ENCODE measurements at places on chromosomes 7 and 10. TPM values are rescaled to one million over a fixed set of nuclear protein-coding genes. Genes with fewer than 3 reads are reported as not detected.
A peak's percentile ranks its signal among the peaks of the same experiment; 100 is the strongest.

Gene ST7
- 16.1 TPM for polyA plus RNA-seq

Gene MYO1G
- 1.1 TPM for polyA plus RNA-seq

GRCh38 chr7:19413443-19413965 is 268.3 kb upstream of the FERD3L start:
- no peak overlapping the region for H3K27ac ChIP-seq
- no peaks in the 10 kb centered on the region for H3K4me1 ChIP-seq
- H3K4me3 ChIP-seq: no peak overlapping the region
- H3K36me3 ChIP-seq: no peaks in the 10 kb centered on the region
- no peak for DNase-seq

GRCh38 chr7:135741905-135742304 is 6.7 kb downstream of the FAM180A start:
- no peaks in the 10 kb centered on the region for H3K27me3 ChIP-seq
- H3K4me1 ChIP-seq: no peaks in the 10 kb centered on the region
- no peak overlapping the region for H3K4me3 ChIP-seq
- H3K36me3 ChIP-seq: no peaks in the 10 kb centered on the region

DNA sequence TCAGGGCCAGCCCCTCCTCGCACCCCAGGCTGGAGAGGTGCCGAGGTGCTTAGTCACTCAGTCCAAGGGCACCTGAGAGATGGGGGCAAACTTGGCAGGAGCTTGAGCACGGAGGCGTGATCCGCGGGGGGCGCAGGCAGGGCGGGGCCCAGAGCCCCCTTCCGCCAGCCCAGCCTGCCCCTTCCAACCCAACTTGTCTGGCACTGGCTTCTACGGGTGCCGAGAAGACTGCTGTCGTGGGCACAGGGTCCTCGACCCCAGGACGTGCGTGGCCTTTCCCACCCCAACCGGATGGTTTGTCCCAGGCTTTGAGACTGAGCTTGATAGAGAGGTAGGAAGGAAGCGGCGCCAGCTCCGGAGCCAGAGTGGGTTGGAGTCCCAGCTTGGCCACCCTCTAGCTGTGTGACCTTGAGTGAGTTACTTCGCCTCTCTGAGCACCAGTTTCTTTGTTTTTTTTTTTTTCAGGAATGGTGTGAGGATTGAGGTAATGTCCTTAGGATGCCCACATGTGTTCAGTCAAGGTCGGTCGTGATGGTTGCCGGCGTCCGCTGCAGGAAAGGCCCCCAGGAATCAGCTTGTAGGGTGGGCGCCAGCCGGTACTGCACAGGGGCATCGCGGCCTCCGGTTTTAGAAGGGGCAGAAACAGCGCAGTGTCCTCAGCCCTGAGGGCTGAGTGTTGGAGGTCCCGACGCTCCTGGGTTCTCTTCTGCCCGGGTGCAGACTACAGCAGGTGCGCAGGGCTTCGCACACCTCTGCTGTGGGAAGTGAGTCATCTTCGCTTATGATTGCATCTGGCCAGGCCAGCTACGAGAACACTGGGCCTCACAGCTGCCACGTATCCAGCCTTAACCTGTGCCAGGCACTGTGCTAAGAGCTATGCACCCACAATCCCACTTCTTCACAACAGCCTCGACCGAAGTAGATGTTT is 28.6 kb upstream of the VAX1 start:
- no peak overlapping the region for H3K4me3 ChIP-seq
- H3K27me3 ChIP-seq: peaks cover 10% of the 10 kb centered on the region
- no peak overlapping the region for H3K27ac ChIP-seq
- no peak for DNase-seq
- H3K36me3 ChIP-seq: no peaks in the 10 kb centered on the region

- no peaks in the 10 kb centered on the region for H3K27me3 ChIP-seq
- no peak overlapping the region for H3K27ac ChIP-seq
- H3K4me3 ChIP-seq: no peak overlapping the region
- no peak for DNase-seq
Measured at GRCh38 chr10:107708981-107709380, 544.5 kb upstream of the SORCS1 start.

- no peaks in the 10 kb centered on the region for H3K36me3 ChIP-seq
- H3K4me1 ChIP-seq: no peaks in the 10 kb centered on the region
- DNase-seq: no peak
- no peak overlapping the region for H3K27ac ChIP-seq
- no peak overlapping the region for H3K4me3 ChIP-seq
Measured at GRCh38 chr10:35578618-35578956, 26.6 kb upstream of the GJD4 start.

DNA sequence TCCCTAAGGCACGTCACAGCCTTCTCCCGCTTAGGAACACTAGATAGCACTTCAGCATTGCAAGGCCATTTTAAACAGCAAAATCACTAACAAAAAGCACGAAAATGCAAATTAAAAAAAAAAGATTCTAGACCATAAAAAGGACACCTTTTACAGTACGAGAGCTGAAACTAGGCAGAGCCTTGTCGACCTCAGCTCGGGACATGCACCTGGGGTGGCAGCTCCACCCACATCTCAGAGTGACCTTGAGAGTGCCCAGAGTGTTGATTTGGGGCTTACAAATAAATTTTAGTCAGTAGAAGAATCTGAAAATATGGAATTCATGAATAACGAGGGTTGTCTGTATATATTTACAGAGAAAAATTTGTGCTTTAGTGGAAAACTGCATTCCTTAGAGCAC is 1.1 kb downstream of the MRPS24 start:
- H3K27me3 ChIP-seq: no peaks in the 10 kb centered on the region
- peaks cover 6% of the 10 kb centered on the region for H3K4me1 ChIP-seq
- peaks cover 6% of the 10 kb centered on the region for H3K36me3 ChIP-seq
- H3K4me3 ChIP-seq: peak overlapping the region; percentile 64
- H3K27ac ChIP-seq: no peak overlapping the region
- DNase-seq: no peak

DNA sequence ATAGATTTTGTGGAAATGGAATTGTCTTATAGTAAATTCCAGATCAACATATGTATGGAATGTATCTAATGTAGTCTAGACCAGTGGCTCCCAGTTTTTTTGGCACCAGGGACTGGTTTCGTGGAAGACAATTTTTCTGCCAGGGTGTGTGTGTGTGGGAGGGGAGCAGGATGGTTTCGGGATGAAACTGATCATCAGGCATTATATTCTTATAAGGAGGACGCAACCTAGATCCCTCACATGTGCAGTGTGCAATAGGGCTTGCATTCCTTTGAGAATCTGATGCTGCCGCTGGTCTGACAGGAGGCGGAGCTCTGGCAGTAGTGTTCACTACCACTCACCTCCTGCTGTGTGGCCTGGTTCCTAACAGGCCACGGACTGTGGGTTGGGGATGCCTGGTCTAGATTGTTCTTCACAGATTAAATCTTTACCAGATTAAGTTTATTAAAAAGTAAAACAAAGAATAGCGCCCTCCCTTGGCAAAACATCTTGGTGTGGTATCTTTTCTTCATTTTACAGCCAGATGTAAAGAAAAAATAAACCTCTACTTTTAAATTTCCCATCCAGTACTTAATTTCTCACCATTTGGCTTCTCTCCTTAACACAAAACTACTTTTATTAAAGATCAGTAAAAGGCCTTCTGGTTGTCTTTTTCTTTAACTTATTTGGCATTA is 48.4 kb downstream of the SEPTIN7 start:
- H3K4me3 ChIP-seq: no peak overlapping the region
- no peak overlapping the region for H3K27ac ChIP-seq
- no peaks in the 10 kb centered on the region for H3K4me1 ChIP-seq
- H3K36me3 ChIP-seq: no peaks in the 10 kb centered on the region

- no peaks in the 10 kb centered on the region for H3K4me1 ChIP-seq
- no peaks in the 10 kb centered on the region for H3K36me3 ChIP-seq
- no peak for DNase-seq
- H3K27ac ChIP-seq: no peak overlapping the region
- no peak overlapping the region for H3K4me3 ChIP-seq
- no peaks in the 10 kb centered on the region for H3K27me3 ChIP-seq
Measured at GRCh38 chr7:153832160-153832559, 220.0 kb upstream of the DPP6 start.
